ENCODE measurements at places on chromosomes 5 and 9. TPM values are rescaled to one million over a fixed set of nuclear protein-coding genes. Genes with fewer than 3 reads are reported as not detected.

Gene STXBP1
- total RNA-seq: 63.2 TPM

- no peak for DNase-seq
These were observed 16.2 kb upstream of the IER5L start for GRCh38 chr9:129194221-129194620.

DNA sequence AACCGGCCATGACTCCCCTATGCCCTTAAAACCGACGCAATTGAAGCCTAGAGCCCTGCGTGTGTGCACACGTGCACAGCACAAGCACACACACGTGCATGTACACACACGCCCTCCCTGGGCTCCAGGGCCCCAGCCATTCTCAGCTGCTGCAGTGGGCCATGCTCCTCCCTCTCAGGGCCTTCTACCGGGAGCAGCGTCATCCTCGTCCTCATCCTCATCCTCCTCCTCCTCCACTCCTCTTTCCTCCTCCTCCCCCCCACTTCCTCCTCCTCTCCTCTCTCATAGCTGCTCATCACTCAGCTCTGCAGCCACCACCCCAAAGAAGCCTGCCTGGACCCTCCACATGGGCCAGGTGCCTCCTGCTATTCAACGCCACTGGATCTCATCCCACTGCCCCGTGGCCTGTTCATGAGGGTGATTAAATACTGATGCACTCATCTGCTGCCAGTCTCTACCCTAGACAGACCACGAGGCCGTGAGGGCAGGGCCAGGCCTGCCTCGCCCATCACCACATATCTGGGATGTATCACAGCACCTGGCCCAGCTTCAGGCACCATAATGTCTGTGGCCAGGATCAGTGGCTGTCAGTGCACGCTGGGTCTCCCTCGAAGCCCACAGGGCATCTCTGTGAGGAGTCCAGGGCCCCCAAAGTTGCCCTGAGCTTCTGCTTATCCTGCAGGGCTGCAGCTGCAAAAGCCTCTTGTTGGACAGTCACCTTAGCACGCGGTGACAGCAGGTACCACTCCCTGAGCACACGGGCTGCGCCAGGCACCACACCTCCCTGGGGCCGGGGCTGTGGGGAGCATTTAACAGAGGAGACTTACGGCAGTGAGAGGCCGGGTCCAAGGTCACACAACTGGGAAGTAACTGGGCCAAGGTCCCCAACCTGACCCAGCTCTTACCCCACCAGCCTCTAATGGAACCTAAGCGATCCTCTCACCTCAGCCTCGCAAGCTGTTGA, 9.8 kb downstream of the FAM78A start:
- no peak for DNase-seq

DNA sequence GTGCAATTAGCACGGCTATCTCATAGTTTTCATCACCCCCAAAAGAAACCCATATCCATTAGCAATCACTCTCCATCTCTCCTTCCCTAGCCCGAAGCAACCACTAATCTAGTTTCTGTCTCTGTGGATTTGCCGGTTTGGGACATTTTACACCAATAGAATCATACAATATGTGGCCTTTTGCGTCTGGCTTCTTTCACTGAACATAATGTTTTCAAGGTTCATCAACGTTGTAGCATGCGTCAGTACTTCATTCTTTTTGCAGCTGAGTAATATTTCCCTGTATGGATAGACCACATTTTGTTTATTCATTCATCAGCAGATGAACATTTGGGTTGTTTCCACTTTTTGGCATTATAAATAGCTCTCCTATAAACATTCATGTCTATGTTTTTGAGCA, 75.4 kb upstream of the TBC1D2 start:
- DNase-seq: no peak

Gene PAX5
- not detected for total RNA-seq

Gene PCDHB5
- total RNA-seq: 7.3 TPM

GRCh38 chr9:81035171-81035570, 654.2 kb downstream of the TLE1 start:
- DNase-seq: no peak

GRCh38 chr5:80206282-80206681, 49.6 kb downstream of the SERINC5 start:
- no peak for DNase-seq

- peak; percentile 37 for DNase-seq
These were observed 21.1 kb downstream of the CPEB4 start for GRCh38 chr5:173909199-173909598.

- DNase-seq: no peak
These were observed 422.0 kb downstream of the PLK2 start for GRCh38 chr5:58037899-58038298.

Data from frontal cortex (tissue), 4 donors.